Hepatic stellate cell (primary cell): ENCODE measurements at places on chromosomes 13 and 19.
A peak's percentile ranks its signal among the peaks of the same experiment; 100 is the strongest.

DNA sequence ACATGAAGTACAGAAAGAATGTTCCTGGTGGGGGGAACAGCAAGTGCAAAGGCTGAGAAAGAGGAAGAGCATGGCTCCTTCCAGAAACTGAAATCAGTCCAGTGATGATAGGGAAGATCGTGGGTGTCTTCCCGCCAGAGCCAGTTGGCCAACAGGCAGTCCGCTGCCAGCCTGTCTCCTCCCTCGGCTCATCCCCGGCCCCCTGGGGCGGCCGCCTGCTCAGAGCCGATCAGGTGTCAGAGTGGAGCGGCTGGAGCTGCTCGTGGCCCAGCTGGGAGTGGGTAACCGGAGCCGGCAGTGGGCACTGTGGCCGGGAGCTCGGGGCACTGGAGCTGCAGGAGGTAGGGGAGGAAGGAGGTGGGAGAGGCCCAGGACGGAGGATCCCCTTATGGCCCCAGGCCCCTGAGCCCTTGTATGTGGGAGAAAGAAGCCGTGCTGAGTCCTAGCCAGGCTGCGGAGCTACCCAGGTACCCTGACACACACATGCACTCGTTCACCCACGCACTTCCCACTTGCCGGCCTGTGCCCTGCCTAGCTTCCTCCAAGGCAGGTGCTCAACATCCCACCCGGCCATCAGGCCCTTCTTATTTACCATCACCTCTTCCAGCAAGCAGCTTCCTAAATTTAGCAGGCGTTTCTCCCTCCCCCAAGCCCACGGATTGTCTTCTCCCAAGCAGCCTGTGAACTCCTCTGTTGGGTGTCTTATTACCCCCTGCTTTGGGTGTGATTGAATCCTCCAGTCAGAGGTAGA is 1.7 kb downstream of the ANKRD24 start:
- no peak for DNase-seq

DNA sequence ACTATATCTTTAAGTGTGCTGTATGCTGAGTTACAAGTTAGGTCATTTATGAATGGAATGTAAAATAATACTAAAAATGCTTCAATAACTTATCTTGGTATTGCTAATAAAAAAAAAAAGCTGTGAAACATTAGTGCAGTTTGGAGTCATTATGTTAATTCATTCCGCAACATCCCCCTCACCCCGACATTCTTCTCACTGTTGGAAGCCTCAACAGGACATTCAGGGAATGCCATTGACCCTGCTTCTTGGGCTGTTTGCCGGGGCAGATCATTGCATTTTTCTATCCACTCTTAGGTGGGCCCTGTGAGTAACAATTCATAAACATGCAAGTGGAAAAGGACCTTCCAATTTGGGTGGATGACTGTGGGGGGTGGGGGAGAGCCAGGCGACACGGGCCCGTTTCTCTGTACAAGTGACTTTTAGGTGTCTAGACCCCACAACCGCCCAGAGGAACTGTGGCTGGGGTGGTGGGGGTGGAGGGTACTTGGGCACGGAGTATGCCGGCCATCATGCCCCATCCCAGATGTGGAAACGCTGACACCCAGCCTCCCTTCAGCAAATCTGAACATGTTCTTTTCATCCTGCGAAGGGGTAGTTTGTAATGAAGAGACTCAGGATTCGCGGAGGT is 185.9 kb downstream of the ZNF536 start:
- DNase-seq: no peak

DNA sequence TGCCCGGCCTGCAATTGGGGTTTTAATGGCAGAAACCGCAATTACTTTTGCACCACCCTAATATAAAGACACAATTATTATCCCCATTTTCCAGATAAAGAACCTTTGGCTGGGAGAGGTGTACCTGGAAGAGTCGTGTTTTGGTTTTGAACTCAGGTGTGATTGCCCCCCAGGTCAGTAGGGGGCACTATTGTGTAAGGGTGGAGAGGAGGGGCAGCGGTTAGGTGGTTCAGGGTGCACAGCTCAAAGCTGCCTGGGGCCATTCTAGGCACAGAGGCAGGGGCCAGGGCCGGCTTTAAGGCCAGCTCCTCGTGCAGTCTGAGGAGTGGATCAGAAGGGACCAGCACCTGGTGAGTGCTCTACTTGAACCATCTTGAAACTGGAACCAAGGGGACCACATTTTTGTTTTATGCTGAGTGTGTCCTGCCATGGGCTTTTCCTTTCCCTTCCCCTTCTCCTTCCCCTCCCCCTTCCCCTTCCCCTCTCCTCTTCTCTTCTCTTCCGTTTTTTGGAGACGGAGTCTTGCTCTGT is 5.8 kb upstream of the FCGRT start:
- DNase-seq: no peak

DNA sequence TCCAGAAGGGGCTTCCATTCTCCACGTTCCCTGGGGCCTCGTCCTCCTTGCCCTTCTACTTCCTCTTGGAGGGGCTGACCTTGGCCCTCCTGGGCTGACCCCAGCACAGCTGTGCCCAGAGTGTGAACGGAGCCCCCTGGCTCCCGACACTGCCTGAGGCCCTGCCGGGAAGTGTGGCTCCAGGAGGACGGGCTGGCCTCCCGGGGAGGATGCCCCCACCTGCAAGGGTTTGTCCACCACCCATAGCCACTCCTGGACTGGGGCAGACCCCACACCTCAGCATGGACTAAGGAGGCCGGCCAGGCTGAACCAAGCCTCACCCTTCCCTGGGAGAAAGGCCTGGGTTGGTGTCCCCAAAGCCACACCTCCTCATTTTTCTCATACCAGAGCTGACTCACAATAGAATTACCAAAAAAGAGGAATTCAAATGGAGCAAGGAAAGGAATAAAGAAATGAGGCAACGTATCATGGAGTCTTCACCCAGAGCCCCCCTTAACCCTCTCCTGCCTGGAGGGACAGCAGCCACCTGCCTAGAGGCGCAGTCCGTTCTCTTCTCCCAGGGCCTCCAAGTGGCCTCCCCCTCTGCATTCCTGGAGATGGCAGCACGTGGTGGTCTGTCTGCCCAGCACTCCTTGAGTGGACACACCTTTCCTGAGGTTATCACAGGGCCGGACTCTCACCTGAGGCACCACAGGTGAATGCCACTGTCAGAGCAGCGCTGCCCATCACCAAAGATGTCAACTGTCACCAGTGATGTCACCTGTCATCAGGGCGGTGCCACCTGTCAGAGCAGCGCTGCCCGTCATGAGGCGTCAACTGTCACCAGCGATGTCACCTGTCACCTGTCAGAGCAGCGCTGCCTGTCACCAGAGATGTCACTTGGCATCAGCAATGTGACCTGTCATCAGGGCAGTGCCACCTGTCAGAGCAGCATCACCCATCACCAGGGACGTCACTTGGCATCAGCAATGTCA is 3.1 kb upstream of the C13orf46 start:
- DNase-seq: peak; percentile 94

DNA sequence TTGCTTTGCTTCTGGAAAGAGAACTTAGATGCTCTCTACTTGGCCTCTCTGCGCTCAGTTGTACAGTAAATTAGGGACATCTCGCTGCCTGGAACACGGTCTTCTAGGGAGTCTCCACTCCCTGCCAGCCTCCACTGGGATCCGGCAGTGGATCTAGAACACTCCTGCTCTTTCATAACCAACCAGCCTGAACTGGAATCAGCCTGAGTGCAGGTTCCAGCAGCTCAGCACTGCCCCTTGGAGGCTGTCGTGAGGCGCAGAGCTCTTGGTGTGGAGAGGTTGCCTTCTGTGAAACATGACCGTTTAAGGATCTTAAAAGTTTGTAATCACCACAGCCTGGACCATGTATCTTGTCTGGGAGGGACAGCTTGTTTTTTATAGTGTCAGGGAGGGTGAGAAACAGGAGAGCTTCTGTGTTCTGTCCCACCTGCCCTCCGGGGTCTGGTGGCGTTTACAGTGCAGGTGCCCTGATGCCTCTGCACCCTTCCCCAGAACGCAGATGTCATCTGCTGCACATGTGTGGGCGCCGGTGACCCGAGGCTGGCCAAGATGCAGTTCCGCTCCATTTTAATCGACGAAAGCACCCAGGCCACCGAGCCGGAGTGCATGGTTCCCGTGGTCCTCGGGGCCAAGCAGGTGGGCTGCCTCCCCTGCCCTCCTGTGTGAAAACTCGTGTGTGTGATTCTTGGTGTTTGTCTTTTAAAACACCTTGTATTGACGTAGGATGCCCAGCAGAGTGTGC is 24.8 kb downstream of the UPF1 start:
- peak; percentile 60 for DNase-seq

DNA sequence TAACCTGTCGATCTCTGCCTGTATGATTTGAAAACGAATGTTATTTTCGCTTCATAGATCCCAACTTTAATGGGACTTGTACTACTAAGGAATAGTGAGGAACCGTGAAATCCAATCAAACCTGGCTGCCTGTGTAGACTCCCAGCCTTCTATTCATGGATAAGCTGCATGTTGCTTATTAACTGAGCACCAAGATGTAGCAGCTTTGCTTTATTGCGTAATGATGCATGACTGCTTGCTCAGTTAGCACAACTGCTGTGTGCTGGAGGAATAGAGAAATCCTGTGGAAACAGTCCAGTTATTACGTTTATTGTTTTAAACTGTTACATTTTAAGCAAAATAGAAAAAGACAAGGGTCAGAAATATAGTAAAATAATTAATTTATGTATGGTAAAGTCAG is 108.2 kb downstream of the SHISA2 start:
- no peak for DNase-seq

DNA sequence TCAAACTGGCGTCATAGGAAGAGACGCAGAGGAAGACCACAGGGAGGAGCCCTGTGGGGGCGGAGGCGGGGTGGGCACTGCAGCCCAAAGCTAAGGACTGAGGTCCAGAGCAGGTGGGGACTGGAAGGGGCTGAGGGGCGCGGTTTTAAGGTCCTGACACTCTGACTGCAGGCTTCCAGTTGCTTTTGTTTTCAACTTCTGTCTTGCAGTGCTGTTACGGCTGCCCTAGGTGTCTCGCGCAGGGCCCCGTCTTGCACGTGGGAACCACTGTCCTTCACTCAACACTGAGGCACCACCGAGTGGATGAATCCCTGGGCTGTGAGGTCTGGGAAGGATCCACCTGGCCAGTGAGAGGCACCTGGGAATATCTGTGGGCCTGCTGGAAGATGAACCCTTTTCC is 76.0 kb downstream of the TEX29 start:
- DNase-seq: no peak

DNA sequence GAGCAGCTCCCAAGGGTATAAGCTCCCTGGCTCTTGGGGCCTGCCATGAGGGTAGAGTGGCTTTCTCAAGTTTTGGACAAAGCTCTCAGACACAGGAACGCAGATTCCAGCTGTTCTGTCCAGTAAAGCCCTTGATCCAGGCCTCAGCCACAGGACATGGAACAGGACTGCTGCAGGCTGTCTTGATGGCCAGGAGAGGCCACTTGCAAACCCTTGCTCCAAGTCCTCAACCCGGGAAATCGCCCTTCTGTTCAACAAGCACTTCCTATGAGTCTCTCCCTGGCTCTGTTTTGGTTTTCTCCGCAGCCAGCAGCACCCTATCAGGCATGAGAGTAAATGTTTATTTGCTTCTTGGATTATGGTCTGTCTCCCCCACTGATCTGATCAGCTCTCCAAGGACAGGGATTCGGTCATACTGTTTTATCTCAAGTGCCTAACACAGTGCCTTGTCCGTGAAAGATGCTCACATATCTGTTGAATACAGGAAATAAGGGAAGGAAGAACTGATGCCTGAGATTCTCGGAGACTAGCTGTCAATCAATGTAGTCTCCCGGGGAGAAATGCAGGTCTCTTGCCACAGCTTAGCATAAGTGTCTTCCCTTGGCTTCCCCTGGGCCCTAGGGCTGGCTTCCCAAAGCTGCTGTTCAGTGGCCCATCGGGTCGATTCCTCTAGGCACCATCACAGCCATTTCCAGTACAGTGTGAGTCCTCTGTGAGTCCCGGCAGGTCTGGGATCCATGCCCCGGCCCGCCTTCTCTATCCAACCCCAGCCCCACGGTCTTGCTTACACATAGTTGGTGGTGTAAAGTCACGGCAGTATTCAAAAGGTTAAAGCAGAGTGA is 90.8 kb downstream of the TSHZ3 start:
- no peak for DNase-seq

- no peak for DNase-seq
Measured at GRCh38 chr19:33465834-33466233, 55.8 kb downstream of the PEPD start.

- DNase-seq: no peak
Measured at GRCh38 chr19:50059045-50059444, 33.2 kb downstream of the ZNF473 start.

DNA sequence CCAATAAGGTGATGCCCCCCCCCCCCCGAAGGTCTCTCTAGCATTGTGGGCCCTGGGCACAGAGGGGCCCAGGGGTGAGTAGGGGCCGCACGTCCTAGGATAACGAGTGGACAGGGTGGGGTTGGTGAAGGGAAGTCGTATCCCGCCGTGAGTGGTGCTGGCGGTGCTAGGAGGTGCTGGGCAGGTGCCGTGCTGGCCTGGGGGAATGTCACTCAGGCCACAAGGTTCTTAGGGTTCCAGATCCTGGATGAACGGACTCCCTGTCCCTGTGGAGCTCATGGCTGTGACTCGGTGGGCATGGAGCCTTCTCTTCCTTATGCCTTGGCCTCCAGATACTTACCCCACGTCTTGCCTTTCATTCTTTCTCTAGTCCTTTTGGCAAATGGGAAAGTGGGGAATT is 157.4 kb upstream of the SOX1 start:
- no peak for DNase-seq

DNA sequence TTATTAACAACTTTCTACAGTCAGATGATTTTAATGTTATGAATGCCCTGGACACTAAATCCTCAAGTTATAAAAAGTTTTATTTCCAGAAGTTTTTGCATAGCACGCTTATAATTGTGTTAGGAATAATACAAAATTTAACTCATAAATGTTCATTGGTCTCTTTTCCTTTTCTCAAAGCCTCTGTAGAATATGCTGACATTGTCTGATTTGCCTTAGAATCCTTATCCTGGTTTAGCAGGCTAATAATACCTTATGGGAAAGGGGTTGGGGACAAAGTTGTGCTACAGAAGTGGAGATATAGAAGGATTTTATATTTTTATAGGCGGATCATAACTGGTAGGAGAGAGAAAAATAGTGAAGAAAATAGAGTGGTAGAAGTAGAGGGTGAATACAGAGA is 1739.6 kb downstream of the OLFM4 start:
- DNase-seq: no peak

GRCh38 chr19:4301590-4302242 is 473 bp downstream of the TMIGD2 start:
- no peak for DNase-seq
